Stimulated activated CD4-positive, alpha-beta T cell treated with anti-CD3 and anti-CD28 coated beads, Interleukin-15, amount 100 ng/mL, for 1 hour (primary cell): ENCODE measurements at places on chromosomes 2 and 18.

DNA sequence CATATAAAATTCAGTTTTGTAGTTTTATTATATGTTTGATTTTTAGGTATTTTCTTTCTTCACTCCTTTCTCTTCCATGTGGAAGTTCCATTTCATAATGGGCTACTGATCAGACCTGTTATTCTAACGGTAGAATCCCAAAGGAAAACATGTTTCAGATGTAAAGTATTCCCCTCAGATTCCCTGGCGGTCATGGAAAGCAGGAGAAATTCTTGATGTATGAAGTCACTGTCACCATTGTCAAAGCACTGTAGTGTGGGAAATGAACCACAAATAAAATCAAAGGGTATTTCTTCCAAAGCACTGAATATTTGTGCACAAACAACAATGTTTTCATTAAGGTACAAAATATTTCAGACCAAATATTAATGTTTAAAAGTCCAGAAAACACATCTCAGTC, 237.3 kb upstream of the KLHL14 start:
- no peak for DNase-seq

DNA sequence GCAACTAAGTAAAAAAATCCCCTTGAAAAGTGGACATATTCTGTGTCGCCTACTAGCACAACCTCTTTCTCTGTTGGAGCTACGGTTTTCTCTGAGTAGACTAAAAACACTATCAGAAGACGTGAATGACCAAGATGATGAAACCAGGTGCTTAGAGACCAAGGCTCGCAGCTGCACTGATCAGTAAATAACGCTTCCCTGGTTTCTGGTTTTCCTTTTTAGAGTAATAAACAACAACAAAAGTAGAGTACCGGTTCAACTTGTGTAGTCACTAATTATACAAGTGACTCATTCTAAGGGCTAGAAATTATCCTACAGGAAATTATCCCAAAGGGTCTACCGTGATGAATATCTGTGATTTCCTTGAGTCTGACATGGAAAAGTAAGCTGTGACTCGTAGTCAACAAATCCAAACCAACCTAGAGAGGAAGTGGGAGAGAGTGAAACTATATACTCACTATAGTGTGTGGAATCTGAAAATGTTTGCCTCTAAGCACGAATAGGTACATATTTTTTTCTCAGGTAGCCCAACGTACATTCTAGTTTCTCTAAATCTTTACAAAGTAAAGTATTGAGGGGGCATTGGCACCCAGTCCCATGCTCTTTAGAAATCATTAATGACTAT, 17.8 kb downstream of the RASGRP3 start:
- no peak for DNase-seq

- DNase-seq = no peak
Measured at GRCh38 chr2:218318241-218318640, 25.9 kb upstream of the TMBIM1 start.

DNA sequence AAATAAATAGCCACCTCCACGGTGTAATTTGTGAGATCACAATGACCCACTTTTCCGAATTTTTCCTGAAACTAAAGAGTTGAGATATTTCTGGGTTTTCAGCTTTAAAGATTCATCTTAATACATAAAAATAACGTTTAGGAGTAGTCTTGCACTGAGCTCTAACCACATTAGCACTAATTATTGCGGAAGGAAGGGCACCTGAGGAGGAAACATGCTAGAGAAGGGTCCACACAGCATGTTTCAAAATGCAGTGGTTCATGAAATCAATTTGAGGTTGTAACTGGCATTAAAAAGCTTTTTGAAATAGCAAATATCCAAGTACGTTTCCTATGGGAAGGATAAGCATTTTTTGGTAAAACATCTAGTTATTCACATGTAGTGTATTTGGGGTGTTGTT, 8.4 kb downstream of the INPP4A start:
- DNase-seq = no peak

GRCh38 chr2:2839393-2839781, 508.3 kb upstream of the MYT1L start:
- DNase-seq = no peak
